Muscle of leg (tissue), 16 donors: ENCODE measurements at places on chromosomes 12 and 14. TPM values are rescaled to one million over a fixed set of nuclear protein-coding genes. Genes with fewer than 3 reads are reported as not detected.

DNA sequence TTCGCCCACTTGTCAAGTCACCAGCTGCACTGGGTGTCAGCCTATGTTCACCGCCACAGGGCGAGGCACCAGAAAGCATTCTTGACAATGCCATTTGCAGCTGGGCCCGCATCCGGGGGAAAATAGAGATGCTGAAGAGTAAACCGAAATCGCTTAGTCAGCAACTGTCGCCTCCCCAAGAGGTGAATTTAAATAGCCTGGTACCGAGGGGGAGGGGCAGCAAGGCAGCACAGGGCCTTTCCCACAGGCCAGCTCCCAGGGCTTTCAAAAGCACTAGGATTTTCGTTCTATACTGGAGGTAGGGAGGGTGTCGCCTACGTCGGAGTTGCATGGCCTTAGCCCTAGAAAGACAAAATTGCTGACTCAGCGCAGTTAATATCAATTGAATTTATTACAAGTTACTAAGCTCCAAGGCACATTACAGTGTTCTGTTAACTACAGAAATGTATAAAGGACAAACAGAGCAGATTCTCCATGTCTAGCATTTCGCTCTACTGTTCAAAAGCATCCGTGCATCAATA lies 4.3 kb downstream of the IRF2BPL start:
- H3K36me3 ChIP-seq: peaks cover 17% of the 10 kb centered on the region
- peak overlapping the region; percentile 74 for H3K27ac ChIP-seq
- no peaks in the 10 kb centered on the region for H3K27me3 ChIP-seq
- peak; percentile 67 for DNase-seq
- H3K4me1 ChIP-seq: peaks cover 39% of the 10 kb centered on the region

Gene LRTM2
- 0.58 TPM for total RNA-seq

- H3K27ac ChIP-seq: no peak overlapping the region
- H3K27me3 ChIP-seq: no peaks in the 10 kb centered on the region
- H3K4me3 ChIP-seq: no peak overlapping the region
- no peaks in the 10 kb centered on the region for H3K4me1 ChIP-seq
These were observed 1840.7 kb upstream of the FLRT2 start for GRCh38 chr14:83689265-83689664.

DNA sequence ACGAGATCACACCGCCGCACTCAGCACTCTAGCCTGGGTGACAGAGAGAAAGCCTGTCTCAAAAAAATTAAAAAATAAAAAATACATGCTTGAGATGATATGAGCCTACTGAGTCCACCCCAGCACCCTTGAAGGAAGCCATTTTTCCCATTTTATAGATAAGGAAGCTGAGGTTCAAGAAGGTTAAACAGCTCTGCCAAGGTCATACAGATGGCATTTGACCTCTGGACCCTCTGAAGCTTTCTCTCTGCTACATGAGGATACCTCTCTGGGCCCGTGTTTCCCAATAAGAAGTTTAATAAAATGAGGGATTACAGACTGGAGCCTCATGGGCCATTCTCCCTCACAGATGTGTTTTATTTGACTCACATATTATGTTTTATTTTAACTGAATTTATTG lies 53.9 kb upstream of the PNMA1 start:
- peak overlapping the region; percentile 47 for H3K27ac ChIP-seq
- DNase-seq: no peak
- H3K4me3 ChIP-seq: no peak overlapping the region
- H3K4me1 ChIP-seq: peaks cover 77% of the 10 kb centered on the region

Gene AGAP2
- 3.2 TPM for total RNA-seq

DNA sequence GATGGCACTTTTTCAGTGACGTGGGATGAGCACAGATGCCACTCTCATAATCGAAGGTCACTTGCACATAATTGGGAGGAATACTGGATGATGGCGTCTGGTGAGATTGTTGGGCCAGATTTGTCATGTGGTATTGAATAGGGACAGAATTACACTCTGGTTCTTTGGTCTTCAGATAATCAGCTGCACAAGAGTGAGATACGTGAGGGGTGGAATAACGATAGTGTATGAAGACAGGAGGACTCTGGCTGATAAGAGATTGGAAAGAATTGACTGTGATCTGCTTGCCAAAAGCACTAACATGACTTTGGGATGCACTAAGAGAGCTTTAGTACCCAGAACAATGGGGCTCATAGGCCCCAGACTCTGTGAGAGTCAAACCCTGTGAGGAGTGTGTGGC lies 7.0 kb upstream of the RABGGTA start:
- no peaks in the 10 kb centered on the region for H3K27me3 ChIP-seq
- H3K27ac ChIP-seq: no peak overlapping the region
- no peaks in the 10 kb centered on the region for H3K36me3 ChIP-seq
- peaks cover 3% of the 10 kb centered on the region for H3K4me1 ChIP-seq
- no peak overlapping the region for H3K4me3 ChIP-seq

Gene FAM186B
- 0.18 TPM for total RNA-seq

DNA sequence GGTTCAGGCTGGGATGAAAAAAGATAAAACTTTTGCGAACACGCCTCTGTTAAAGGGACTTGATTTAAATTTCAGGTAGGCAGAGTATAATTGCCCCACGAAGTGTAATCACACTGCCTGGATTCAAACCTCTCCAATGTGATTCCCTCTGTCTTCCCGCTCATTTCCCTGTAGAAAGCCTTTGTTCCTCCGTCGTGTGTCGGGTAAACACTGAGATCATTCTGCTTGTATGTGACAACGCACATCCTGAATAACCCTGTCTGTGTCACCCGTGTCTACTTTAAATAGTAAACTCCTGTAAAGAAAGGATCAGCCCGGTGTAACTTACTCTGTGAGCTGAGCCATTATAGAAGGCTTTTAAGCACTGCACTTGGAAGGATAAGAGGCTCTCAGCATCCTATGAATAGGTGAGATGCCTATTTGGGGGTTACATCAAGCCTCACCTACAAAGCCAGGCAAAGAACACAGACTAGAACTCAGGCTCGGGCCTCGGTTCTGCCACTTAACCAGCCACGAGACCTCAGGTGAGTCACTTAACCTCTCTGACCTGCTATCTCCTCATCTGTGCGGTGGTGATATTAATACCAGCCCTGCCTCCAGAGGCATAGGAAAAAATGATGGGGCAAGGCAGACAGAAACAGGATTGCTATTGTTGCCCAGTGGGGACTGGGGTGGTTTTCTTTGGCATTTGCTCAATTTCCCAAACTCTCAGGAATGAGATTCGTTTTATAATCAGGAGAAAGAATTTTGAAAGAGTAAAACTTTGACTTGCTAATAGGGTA lies 74.2 kb downstream of the RBM19 start:
- H3K27me3 ChIP-seq: no peaks in the 10 kb centered on the region
- peaks cover 4% of the 10 kb centered on the region for H3K36me3 ChIP-seq
- DNase-seq: no peak
- H3K27ac ChIP-seq: no peak overlapping the region
- H3K4me3 ChIP-seq: no peak overlapping the region

- H3K4me3 ChIP-seq: no peak overlapping the region
- DNase-seq: no peak
- no peak overlapping the region for H3K27ac ChIP-seq
- peaks cover 3% of the 10 kb centered on the region for H3K4me1 ChIP-seq
These were observed 5.7 kb upstream of the NECAP1 start for GRCh38 chr12:8076366-8076765.
